ENCODE measurements at places on chromosomes 5 and 9. TPM values are rescaled to one million over a fixed set of nuclear protein-coding genes. Genes with fewer than 3 reads are reported as not detected.
A peak's percentile ranks its signal among the peaks of the same experiment; 100 is the strongest.

Gene IFNA7
- not detected for total RNA-seq

Gene GKAP1
- total RNA-seq: 0.86 TPM

- DNase-seq: peak; percentile 71
Measured at GRCh38 chr5:93161661-93162654, 419.1 kb downstream of the NR2F1-AS1 start.

DNA sequence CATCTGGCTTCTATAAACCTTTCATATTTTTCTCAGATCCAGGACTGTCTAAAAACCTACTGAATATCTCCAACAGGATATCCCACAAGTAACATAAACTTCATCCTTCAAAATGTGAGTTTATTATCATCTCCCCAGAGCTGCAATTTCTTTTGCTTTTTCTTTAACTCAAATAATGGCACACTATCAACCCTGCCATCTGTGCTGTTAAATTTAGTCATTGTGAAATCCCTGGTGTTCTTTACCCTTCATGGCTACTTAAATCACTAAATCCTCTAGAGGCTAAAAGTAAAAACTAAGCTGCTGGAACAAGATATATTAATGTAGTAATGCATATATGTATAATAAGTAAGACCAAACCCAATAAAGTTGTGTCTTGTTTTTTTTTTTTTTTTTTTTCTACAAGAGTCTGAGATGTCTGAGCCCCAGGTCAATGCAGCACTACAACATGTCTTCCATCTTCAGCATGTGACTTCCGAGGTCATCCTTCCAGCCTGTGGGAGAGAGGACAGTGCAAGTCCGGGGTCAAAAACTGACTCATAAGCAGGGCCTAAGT is 362.9 kb downstream of the ADGRV1 start:
- no peak for DNase-seq

DNA sequence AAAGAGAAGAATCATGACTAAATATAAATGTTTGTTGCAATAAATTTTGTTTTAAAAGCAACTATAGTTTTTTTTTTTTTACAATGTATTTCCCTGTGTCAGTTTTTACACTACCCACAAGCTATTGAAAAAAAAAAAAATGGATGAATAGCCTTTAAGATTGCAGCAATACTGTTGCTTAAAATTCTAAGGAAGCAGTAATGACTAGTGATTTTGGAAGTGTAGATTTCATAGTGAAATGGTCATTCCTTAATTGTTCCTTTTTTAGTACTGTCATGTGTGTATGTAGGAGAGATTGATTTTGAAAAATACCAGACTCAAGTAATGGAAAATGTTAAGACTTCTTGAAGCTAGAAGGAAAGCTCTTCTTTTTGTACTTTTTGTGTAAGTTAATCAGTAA is 53.1 kb downstream of the NDUFS4 start:
- DNase-seq: no peak

Data from MG63 (cell line).